AG04449 (cell line): ENCODE measurements at places on chromosomes 3 and 15.

DNA sequence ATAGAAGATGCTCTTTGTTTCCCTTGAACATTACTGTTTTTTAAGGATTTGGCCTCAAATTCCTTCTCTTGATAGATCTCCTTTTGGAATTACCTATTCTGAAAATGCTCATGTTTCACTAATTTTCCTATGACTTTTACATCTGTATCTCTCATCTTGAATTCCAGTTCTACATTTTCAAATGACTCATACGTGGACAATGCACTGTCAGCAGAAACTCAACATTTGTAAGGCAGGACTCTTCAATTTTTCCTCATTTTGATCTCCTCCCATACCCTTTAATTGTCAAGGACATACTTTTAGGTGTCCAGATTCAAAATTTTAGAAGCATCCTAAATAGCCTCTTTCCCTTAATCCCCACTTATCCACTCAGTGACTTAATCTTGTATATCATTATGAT is 341.0 kb upstream of the RASGRP1 start:
- no peak for DNase-seq

- no peak for DNase-seq
Observed at GRCh38 chr15:73867426-73867825, 5.9 kb upstream of the TBC1D21 start.

DNA sequence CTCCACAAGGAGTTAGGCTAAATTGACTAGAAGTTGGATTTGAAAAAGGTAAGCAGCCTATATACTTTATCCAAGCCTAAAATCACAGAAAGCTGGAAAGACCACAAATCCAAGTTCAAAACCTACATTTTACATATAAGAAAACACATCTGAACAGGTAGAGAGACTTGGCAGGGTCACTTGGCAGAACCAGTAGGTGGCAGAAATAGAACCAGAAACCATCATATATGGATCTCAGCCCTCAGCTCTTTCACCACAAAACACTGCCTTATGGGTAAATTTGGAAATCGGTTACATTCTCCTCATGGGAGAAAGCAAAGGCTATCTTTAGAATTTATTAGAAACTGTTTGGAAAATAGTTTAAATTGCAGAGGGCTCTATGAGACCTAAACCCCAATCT is 44.2 kb downstream of the MKRN2 start:
- DNase-seq, result no peak

DNA sequence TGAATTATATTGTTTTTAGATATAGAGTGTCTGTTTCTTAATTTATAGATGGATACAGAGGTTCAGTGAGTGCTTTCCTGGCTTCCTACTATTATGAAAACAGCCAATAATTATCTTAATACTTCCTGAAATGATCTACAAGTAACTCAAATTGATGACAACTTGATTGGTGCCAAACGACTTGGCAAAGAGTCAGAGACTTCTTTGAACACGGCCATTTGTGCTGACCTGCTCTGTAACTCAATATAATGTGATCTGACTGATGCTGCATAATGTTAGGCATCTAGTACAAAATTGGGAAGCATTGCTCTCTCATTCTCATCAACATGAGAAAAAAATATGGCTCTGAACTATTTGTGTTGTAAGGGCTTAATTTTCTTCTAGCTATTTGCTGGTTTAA is 193.9 kb downstream of the DIPK2A start:
- DNase-seq, result no peak

DNA sequence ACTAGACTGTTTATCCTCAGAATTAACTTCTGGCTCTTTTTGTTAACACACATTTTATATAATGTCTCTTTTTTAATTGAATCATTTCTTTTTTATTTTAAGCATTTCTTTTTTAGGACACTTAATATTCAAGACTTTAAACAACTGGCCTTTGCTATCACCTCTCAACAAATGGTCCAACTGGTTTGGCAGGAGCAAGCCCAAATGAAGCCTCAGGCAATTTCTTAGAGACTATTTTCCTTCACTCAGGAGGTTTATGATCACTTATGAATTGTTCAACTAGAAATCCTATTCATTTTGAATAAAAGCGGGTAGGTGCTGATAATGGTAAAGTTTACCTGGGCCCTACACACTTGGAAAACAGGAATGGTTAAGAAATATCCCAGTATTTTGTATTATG is 705.6 kb upstream of the GBE1 start:
- DNase-seq, result no peak

GRCh38 chr3:155753038-155753639 is 8.3 kb upstream of the PLCH1 start:
- DNase-seq, result no peak

DNA sequence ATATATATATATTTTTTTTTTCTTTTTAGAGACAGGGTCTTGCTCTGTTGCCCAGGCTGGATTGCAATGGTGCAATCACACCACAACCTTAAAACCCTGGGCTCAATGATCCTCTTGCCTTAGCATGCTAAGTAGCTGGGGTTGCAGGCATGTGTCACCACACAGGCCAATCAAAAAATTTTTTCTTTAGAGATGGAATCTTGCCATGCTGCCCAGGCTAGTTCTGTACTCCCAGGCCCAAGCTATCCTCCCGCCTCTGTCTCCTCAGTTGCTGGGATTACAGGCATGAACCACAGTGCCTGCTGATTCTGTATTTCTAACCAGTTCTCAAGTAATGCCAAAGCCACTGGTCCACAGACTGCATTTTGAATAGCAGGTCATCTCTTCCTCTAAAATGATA is 291.3 kb upstream of the ZPLD1 start:
- DNase-seq, result no peak

- DNase-seq, result no peak
Observed at GRCh38 chr3:192642651-192643050, 84.7 kb downstream of the FGF12 start.

- DNase-seq, result no peak
Observed at GRCh38 chr3:159787178-159787574, 201.5 kb upstream of the IL12A start.

DNA sequence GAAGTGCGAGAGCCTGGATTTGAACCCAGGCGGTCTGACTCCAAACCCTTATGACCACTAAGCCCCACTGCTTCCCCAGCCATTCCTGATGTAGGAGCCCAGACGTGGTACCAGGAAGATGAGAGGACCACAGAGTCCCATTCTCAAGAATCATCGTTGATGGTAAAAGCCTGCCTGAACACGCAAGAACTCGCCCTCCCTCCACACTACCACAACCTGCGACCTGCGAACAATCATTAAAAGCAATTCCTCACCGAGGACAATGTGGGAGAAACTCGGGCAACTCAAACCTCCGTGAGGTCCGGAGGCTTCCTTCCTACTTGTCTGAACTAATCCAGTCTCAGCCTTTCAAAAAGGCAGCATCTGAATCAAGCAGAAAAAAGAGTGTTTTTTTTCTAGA is 10.3 kb downstream of the MAGI1 start:
- no peak for DNase-seq

DNA sequence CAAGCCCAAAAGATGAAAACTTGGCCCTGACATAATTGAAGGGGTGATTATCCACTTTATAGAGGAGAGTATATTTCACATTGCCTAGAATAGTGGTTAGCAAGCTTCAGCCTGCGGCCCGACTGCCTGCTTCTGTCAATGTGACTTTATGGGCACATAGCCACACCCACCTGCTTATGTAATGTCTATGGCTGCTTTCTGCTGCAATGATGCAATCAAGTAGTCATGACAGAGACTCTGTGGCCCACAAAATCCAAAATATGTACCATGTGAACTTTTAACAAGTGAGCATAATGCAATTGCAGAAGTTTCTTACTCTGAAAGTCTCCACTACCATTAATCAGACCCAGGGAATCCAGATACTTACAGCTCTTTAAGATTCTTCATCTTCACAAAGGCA is 103.1 kb downstream of the LRIG1 start:
- no peak for DNase-seq

- DNase-seq, result no peak
Observed at GRCh38 chr3:112115161-112115739, 17.8 kb downstream of the GCSAM start.

DNA sequence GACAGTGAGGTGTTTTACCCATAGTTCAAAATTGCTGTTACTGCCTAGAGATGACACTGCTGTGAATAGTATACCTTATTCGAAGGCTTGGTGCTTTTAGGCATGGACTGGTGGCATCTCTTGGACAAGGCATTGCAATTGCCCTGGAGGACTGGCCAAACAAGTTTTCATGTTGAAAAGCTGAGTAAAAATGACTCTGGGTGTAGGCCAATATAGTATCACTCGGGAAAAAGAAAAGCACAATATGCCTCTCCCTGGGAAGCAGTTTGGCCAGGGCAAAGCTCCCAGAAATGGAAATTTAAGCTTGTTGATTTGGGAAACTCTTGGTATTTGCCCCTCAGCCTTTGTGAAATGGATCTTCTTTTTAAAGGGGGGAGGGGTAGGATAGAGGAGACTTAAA is 54.8 kb downstream of the ZNF609 start:
- no peak for DNase-seq

DNA sequence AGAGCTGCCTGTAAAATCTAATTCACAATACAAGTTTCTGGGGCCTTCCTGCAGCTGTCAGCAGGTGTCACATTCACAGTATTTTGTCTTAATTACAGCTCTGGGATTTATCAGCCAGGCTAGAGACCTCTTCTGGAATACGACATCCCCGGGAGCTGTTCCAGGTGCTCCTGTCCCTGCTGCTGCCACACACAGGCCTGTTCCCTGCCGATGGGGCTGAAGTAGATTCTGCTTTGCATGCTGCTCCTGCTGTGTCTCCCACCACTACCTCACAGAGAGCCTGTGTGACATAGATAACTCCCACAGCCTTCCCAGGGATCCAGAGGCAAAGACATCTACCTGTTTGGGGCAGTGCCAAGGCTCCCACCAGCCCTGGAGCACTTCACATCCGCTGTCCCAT is 20.4 kb downstream of the COLQ start:
- DNase-seq, result no peak

DNA sequence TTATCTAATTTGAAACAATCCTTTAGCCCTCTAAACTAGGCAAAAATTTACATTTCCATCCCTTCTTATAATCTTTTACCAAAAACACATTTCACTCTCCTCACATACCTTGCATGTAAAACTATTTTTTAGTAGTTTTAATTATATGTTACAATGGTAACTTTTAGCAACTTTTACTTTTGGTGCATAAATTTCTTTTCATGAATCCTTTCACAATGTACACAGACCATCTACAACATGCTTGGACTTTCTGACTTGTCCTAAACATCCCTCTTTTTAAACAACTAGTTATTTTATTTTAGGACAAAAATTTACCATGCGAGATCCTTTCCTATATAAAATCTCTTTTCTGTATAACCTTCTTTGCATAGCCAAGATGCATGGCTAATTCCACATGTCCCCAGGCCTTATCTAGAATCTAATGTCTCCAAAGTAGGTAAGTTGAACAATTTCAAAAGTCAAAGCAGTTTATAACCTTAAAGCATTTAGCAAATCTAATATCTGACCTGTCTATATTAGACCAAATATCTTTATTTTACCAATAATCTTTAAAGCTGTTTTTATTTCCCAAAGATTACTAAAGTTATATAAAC is 14.4 kb upstream of the ALDH1L1 start:
- DNase-seq, result no peak

DNA sequence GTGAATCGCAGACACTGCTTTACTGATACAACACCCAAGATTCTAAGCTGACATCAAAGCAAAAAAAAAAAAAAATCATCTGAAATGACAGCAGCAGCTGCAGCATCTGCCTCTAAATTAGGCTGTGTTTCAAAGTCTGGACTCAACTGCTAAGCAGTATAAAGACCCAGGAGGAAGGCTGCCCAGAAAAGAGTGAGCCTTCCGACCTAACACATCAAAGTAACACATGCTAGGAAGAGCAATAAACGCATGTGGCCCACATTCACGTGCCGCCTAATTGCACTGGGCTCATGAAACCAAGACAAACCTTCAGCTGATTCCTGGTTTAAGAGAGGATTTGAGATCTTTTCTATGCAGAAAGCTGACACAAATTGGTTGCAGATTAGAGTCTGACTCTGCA is 317.1 kb downstream of the ZIC4 start:
- no peak for DNase-seq

- no peak for DNase-seq
Observed at GRCh38 chr15:82536409-82537350, 3.6 kb downstream of the RPS17 start.

DNA sequence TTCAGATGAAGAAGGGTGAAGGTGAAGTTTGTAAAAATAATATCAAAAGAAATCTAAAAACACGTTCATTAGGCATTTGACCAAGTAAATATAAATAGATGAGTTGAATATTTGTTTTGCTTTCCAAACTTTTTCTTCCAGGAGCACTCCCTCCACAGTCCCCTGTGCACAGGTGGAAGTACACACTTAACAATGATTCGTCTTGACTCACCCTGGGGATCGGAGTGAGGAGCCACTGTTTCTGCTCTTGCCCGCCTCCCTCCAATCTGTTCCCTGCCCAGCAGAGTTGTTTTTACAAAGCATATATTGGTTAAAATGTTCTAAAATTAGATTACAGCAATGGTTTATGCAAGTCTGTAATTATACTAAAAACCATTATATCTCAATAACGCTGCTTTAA is 175.1 kb downstream of the PTPRG start:
- no peak for DNase-seq
